ENCODE measurements at places on chromosomes 2 and 18.

DNA sequence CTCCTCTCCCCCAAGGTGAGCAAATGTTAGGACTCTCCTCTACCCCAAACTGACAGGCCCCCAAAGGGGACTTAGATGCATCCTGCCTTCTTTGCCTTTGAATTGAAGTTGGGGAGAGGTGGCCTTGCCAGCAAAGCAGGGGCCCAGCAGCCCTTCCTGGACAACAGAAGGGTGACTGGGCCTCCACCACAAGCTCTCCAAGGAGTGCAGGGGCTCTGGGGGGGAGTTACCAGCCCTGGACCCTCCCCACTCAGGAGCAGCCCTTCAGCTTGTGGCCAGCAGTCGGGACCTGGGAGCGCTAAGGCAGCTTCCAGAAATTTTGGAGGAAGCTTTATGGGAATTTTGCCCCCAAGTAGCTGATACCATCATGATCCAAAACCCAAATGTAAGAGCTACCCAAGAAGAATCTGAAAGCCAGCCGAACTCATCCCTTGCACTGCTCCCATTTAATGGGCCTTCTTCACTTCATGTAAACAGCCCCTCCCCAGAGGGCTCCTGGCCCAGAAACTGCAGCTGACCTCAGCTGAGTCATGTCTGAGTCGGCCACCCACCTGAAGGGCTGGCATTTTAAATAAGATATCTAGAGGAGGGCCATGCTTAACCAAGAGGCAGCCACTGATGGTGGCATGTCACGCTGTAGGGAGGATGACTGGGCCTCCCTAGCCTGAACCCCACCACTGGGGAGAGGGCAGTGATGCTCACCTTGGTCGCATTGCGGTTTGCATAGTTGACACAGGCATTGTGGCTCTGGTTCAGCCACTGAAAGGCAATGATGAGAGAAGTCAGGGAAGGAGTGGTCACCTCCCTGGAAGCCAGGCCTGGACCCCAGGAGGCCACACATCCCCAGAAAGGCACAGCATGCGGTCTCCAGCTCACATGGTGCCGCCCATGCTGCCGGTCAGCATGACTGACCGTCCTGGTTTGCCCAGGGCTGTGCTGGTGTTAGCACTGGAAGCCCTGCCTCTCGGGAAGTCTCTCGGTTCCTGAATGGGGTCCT is 71.5 kb downstream of the SFXN5 start:
- peak; percentile 26 for DNase-seq

GRCh38 chr18:51162617-51163016 is 34.9 kb downstream of the MEX3C start:
- no peak for DNase-seq

DNA sequence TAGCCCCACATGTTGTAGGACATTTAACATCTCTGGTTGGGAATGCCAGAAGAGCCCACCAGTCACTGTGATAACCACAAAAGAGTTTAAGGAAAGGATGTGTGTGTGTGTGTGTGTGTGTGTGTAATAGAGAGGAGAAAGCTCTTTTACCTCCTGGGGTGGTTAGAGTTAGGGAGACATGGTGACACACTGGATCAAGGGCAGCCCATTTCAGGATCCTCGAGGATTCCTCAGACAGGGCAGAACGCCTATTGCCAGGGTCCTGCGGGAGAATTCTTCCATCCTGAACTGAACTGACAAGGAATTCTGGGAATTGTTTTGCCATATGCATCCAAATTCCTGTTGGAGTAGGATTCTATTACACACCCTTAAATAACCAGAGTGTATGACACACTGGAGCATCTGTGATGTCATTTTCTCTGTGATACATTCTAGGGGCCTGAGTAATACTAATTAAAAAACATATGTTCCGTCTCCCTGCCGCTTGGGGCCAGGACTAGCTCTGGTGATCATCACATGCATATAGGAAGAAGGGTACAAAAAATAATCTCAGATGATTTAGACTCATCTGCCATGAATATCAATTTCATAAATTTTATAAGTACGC is 156.4 kb upstream of the MMADHC start:
- no peak for DNase-seq

- no peak for DNase-seq
Measured at GRCh38 chr18:56492136-56492535, 146.3 kb downstream of the TXNL1 start.

- DNase-seq = peak; percentile 60
Measured at GRCh38 chr2:239399433-239399920, 1.3 kb downstream of the HDAC4 start.

GRCh38 chr2:160932960-160933359 is 227.3 kb upstream of the TANK start:
- no peak for DNase-seq

DNA sequence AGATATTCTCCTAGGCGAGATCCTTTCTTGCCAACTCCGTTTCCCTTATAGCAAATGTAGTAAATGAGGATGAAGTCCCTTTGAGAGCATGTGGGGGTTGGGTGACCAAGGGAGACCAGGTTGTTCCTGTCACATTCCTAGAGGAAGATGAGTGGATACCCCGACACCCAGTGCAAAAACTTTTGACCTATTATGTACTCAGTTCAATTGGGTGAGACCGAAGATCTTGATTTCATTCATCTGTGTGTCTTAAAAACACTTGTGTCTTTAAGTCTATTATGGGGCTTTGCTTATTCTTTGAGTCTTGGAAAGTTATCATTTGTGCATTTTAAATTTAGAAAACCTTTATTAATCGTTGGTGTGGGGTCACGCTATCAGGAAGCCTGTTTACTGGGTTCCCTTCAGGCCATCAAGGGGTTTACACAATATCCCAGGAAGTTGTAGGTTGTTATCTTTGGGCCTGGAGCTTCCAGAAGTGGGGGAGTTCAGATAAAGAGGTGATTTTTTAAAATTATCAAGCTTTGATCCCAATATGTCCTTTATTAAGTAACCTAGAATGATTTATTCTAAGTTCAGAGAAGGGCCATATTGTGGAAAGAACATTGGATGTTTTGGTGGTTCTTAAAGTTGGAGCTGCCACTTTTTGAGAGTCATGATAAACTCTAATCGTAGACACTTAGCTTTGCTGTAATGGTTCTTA is 2.8 kb downstream of the RHOB start:
- DNase-seq = no peak

DNA sequence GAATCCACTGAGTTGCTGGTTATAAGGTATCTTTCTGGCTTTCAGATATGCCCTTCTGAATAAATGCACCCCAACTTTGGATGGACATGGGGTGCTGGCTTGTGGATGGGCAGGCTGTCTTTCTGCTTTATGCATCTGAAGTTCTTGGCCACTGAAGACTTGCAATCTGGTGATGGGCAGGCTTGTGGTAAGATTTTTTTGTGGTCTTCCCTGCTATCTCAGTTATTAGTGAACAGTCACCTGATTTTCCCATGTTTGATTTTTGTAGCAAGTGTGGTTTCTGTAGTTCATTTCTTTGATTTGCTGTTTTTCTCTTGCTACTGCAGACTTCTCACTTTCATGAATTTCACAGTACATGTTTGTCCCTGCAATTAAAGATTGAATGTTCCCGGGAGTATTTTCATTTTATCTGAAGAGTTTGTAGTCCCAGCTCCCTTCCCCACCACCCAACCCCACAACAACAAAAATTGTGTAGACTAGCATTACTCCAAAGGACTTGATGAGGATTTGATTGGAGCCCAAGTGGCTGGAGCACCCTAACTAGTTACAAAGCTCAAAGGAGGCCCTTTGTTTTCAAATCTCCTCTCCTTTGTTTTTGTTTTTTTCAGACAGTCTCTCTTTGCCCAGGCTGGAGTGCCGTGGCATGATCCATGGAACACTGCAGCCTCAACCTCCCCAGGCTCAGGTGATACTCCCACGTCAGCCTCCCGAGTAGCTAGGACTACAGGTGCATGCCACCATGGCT is 63.6 kb upstream of the MGAT5 start:
- no peak for DNase-seq

DNA sequence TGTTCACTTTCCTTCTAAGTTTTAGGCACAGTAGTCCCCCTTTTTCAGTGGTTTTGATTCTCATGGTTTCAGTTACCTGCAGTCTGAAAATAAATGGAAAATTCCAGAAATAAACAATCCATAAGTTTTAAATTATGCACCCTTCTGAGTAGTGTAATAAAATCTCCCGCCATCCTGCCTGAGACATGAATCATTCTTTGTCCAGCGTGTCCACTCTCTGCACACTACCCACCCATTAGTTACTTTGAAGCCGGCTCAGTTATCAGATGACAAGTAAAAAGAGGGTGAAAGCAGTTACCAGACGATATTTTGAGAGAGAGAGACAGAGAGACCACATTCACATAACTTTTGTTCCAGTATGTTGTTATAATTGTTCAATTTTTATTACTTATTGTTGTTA is 400.5 kb downstream of the TMX3 start:
- DNase-seq = no peak

GRCh38 chr2:105597011-105597805 is 147.5 kb upstream of the NCK2 start:
- no peak for DNase-seq

GRCh38 chr2:150520887-150521664 is 33.6 kb upstream of the RND3 start:
- no peak for DNase-seq

DNA sequence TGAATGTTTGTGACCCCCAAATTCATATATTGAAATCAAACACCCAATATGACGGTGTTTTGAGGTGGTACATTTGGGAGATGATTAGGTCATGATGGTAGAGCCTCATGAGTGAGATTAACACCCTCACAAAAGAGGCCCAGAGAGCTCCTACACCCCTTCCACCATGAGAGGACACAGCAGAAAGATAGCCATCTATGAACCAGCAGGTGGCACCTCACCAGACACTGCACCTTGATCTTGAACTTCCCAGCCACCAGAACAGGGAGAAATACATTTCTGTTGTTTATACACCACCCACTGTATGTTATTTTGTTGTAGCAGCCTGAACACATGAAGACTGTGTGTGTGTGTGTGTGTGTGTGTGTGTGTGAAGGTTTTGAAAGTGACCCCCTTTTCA is 58.1 kb downstream of the ST3GAL5 start:
- no peak for DNase-seq

DNA sequence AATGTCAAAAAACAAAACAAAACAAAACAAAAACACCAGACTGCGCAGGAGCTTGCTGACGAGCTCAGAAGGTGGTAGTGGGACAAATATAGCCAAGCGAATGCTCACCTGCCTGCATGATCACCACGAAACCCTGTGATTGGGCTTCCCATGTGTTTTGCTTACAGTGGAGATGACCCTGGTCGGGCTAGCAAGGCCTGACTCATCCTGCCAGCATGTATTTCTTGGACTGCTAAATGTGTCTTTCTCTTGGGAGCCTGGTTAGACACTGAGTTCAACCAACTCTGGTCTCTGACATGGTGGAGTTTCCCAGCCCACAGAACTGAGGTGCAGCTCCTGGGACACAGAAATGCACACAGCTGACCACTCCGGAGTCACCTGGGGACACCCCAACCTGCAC is 30.7 kb upstream of the DUSP2 start:
- no peak for DNase-seq

GRCh38 chr2:26675651-26676255 is 16.8 kb upstream of the KCNK3 start:
- no peak for DNase-seq

GRCh38 chr2:68453761-68454360 is 13.2 kb downstream of the FBXO48 start:
- DNase-seq = no peak

DNA sequence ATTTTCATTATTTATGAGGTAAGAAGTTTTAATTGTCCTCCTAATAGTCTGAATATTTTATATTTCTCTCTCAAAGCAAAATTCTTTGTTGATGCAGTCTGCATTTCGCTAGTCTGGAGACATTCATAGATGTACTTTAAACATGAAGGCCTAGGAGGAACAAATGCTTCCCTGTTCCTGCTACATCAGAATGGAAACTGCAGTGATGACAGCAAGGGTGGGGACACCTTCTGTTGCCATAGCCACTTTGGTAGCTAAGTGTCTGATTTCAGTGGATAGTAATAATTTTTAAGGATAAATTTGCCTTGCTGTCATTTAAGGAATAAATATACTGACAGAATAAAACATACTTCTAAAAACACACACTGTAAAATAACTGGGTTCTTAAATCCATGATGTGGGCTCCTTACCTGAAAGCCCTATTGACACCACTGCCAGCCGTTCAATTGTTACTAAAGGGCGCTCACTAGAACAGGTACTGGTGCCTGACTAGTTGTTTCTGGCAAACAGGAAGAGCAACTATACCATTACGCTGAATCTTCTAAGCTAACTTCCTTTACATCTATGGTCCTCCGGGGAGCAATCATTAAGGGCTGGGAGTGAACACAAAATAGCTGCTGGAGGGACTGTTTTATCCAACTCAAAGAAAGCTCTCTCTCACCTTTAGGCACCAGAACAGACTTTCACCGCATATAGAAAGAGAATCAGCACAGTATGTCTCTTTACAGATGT is 88.2 kb downstream of the TMEM131 start:
- DNase-seq = no peak

DNA sequence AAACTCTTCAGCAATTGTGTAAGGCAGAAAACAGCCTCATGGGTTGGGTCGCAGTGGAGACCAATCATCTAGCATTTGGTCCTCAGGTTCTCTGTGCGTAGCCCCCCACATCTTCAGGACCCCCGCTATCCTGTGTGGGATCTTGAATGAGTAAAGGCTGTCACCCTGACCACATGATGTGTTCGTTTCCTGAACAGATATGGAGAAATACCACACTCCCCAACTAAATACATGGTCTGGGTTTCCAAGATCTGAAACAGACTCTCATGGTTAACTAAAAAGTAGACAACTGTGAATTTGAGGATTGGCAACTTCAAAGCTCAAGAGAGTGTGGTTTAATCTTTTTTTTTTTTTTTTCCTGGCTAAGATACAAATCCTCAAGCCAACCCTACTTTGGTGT is 23.2 kb downstream of the DOCK10 start:
- no peak for DNase-seq

DNA sequence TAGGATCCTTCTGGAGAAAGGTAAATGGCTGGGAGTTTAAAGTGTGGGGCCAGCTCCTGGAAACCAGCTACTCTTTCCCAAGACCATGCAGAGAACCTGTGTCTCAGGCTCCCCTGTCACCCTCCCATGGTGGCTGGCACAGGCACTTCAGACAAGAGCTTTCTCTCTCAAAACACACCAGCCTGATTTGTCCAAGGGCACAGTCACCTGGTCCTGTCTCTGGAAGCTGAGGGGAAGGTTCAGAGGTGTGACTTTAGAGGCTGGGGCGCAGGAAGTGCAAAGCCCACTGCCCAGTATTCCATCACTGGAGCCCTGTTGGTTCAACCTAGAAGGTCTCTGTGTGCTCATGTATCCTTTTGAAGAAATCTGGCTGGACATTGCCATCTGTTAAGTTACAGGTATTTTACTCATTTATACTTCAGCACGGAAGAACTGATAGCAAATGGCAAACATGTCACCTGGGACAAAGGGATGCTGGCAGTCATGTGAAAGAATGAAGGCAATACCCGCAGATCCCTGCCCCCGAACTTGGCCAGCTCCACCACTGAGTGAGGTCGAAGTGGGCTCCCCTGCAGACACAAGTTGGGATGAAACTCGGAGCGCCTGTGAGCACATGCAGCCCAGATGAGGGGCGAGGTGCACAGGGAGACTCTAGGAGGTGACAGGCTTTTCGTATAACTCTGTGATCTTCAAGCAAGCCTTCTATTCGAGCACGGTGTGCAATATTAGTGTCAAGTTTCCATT is 96.9 kb upstream of the MGAT4A start:
- no peak for DNase-seq

All from erythroblast (primary cell).